ENCODE measurements at places on chromosomes 4 and X.

DNA sequence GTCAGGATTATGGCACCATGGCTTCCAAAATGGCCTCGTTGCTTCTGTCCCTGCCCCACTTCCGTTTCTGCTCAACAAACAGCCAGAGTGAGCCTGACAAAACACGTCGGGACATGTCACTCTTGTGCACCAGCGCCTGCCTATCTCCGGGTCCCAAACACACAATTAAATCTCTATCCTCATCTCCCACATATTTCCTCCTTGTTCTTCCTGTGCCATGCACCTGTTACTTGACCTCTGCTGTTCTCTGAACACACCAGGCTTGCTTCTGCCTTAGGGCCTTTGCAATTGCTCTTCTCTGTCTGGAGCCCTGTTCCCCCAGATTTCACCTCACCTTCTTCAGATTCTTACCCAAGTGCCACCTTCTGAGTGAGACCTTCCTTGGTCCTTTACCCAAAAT, 12.7 kb upstream of the CD38 start:
- no peak for DNase-seq

- no peak for DNase-seq
Measured at GRCh38 chrX:123274796-123275195, 90.7 kb downstream of the GRIA3 start.

- no peak for DNase-seq
Measured at GRCh38 chr4:85084371-85085094, 118.0 kb upstream of the WDFY3 start.

DNA sequence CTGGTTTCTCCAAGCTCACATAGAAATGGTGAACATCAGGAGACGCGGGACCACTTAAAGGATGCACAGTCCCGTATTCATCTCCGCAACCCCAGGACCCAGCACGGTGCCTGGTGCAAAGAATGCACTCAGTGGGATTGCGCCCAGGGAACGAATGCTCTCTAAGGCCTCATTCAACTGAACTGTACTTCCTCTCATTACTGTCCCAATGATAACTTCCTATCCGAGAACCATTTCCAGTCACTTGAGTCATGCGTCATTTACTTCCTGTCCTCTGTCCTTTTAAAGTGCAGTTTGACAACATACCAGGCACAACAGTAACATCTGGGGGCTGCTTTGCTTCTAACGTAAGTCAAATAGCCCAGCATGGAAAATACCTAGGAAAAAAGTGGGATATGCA, 75.7 kb downstream of the RBM47 start:
- DNase-seq: no peak

- no peak for DNase-seq
Measured at GRCh38 chr4:113293043-113293560, 243.6 kb downstream of the ANK2 start.

DNA sequence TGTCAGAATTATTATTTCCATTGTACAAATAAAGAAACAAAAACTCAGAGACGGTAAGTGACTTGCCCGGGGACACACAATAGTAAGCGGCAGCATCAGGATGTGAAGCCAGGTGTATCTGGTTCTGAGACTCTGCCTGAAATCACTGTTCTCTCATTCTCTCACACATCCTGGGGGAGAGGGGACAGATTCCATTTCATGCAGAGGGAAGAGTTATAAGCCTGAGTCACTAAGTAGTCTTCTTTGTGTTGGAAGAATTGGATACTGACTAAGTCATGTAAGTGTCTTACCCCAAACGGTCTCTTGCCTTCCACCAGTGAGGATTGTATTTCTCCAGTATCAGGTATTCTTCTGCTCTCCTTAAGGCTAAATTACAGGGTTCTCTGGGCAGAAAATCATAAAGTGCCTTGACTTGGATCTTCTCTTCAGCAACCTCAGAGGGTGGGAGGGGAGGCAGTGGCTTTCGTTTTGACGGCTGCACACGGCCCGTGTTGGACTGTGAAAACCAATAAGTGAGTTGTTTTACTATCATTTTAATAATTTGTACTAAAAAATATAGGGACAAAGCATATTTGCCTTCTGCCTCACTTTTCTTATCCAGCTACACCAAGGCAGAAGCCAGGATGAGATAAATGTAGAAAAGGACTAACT, 21.9 kb downstream of the TXK start:
- DNase-seq: no peak
